ENCODE measurements at places on chromosomes 12 and 14.

DNA sequence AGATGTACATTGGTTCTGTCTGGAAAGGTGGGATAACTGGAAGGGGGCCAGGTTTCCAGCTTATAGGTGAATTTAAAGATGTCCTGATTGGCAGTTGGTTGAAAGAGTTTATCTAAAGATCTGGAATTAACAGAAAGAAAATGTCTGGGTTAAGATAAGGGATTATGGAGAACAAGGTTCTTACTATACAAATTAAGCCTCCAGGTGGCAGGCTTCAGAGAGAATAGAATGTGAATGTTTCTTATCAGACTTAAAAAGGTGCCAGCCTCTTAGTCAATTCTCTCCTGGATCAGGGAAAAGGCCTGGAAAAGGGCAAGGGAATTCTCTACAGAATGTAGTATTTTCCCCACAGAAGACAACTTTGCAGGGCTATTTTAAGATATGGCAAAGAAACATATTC, 53.1 kb downstream of the CNTN1 start:
- no peak for DNase-seq

DNA sequence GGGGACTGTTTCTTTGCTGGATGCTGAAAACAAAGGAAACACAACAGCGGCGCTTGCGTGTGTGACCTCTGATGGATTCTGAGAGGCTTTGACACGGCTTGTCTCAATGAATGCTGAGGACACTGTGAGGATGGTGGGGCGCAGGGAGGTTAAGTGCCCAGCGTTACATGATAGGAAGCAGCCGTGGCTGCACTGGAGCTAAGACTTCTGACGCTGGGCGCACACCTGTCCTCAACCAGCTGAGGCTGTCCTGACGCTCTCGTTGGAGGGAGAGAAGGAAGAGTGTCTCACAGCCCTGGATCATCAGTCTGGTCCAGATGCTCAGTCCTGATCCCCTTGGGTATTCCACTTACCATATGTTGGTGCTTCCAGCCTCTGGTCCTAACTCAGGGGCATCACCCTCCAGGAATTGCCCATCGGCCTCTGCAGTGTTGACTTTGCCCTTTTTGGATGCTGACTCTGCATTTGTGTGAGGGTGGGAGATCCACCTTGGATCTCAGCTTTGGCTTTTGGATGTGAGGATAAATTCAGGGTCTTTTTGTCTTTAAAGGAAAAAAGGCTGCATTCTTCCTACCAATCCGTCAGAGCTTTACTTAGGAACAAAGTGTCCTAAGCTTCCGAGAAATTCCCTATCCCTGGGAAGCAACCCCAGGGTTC, 125.2 kb downstream of the ZNF664 start:
- DNase-seq: no peak

- DNase-seq: no peak
Measured at GRCh38 chr12:75982169-75982564, 49.4 kb downstream of the PHLDA1 start.

DNA sequence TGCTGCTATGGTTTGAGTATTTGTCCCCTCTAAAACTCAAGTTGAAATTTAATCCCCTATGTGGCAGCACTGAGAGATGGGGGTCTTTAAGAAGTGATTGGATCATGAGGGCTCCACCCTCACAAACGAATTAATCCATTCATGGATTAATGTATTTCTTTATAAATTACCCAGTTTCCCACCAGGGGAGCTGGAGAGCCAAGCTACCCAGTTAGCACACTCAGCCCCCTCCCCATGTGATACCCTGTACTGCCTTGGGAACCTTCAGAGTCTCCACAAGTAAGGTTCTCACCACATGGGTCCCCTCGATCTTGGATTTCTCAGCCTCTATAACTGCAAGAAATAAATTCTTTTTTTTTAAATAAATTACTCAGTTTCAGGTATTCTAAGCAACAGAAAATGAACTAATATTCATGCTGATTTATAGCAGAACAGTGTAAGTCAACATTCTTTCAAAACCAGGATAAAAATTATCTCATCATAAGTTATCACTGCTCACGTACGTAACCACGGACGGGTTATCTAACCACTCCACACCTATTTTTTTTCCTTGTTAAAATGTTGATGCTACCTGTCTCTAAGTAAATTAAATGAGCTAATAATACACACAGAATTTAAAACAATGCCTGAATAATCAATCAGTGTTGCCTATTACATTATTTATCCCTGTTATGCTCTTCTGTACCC, 3.6 kb downstream of the NAP1L1 start:
- DNase-seq: no peak

- no peak for DNase-seq
Measured at GRCh38 chr12:107525719-107526554, 159.7 kb upstream of the PWP1 start.

- no peak for DNase-seq
Measured at GRCh38 chr12:23880988-23881387, 68.5 kb downstream of the SOX5 start.

- no peak for DNase-seq
Measured at GRCh38 chr14:25080682-25081081, 30.7 kb upstream of the STXBP6 start.

- no peak for DNase-seq
Measured at GRCh38 chr14:76736514-76736913, 24.8 kb upstream of the VASH1 start.

- no peak for DNase-seq
Measured at GRCh38 chr14:67510121-67510520, 21.6 kb upstream of the TMEM229B start.

GRCh38 chr14:22370084-22370847, 218.8 kb downstream of the DAD1 start:
- no peak for DNase-seq

DNA sequence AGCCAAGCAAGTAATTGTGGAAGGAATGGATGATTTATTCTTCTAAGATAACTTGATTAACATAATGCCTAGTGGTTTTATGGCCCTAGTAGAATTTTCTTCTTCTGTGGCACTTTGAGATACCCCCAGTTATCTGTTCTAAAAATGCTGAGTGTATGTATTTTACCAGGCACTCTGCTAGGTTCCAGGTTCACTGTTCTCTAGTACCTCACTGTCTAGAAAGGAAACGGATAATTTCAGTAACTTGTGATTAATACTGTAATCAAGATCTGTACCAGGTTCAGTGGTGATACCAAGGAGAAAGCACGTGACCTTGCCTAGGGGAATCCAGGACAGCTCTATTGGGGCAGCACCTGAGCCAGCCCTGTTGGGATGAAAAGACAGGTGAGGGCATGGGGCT, 8.0 kb downstream of the ANO6 start:
- no peak for DNase-seq

GRCh38 chr14:35985474-35986218, 159.5 kb downstream of the BRMS1L start:
- DNase-seq: no peak

GRCh38 chr14:59827401-59827800, 43.2 kb downstream of the RTN1 start:
- DNase-seq: no peak

- no peak for DNase-seq
Measured at GRCh38 chr14:55359307-55359706, 52.3 kb downstream of the ATG14 start.

DNA sequence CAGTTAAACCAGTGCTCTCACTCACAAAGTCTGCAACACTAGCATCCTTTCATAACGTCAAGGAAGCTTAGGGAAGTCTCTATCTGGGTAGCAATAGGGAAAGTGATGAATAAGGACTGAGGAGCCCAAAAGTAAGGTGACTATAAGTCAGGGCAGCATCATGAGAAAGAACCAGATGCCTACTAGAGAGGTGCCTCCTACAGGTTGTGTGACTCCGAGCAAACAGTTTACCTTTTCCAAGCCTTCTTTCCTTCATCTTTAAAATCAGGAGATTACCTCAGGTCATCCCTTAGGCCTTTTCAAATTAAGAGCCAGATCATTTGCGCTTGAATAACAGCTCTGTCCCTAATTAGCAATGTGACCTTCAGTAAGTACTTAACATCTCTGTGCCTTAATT, 40.2 kb downstream of the RTN1 start:
- DNase-seq: no peak

DNA sequence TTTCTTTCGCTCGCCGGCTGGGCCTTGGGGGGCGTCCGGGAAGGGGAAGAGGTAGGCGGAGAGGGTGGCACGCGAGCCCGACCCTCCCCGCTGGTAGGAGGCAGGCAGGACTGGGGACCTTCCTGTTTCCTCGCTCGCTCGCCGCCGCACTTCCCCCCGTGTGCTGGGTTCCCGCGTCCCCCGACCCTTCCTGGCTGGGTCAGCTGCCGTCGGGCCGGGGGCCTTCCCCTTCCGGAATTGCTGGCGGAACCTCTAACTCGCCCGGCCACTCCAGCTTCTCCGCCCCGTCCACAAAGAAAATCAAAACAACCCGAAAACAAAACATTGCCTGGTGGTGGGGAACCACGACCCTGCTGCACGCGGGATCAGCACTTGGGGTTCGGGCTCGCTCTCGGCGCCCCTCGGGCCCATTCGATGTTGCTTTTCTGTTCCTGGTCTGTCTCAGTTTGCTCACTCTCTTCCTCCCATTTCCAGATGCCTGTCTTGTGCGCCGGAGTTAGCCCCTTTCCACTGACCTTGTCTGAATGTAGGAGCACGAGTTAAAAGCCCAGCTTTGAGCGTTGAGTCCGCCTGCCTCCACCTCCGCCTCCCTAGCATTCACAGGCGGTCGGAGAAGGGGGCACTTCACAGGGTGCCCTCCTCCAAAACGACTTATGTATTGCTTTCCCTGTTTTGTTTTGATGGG, 581 bp downstream of the PAPOLA start:
- peak; percentile 34 for DNase-seq

DNA sequence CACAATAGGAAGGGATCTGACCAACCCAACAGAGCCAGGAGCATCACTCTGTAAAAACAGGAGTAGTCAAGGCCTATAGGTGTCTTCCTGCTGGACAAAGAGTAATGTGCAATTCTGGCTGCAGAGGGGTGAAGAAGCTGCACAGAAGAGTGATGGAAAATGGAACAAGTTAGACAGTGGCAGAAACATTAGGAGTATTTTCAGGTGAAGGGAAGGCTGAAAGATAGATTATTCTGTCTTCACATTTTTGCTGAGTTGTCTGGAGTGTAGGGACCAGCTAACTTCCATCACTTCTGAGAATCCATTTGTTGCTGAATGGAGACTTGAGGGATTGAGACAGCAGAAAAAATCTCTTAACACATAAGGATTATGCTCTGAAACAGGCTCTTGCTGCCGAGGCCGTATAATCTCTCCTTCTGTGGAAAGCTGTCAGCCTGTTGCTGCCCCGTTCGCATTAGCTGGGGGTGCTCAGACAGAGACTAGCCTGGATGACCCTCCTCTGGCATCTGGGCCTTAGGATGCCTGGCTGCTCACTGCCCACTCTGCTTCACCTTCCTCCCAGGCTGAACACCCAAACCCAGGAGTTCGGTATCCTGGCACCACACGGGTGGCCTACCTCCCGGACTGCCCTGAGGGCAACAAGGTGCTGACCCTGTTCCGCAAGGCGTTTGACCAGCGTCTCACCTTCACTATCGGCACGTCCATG, 3.1 kb upstream of the ARHGEF25 start:
- DNase-seq: no peak

DNA sequence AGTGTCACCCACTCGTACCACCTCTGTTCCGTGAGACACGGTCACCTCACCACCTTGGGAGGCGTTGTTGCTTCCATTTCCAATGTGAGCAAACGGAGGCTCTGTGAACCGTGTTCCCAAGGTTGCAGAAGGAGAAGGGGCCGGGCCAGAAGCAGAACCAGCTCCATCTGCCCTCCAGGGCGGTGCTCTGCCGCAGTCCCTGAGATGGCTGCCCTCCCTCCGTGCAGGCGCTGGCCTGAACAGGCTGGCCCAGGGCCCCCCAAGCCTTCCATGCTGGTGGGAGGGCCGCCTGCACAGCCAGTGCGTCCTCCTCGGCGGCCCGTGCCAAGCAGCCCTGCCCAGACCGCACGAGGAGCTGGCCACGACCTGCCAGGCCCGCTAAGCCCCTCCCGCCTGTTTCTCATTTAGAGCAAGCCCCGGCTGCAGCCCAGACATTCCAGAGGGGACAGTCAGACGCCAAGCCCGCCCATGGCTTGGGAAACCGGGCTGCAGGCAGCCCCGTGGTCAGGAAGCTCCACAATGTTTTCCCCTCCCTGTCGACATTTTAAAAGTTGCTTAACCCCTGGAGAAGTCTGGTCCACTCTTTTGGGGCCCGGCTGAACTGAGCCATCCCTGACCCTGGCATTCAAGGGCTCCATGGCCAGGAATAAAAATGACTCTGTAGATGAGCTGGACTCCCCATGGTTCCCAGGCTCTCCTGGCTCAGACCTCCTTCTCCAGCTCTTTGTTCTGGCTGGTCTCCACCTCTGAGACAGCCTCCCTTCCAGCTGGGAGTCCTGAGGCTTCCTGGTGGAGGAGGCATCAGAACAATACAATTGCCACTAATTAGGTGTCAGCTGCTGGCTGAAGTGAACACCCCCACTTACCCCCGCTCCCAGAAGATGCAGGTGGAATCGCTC, 236.0 kb downstream of the BCL11B start:
- DNase-seq: no peak

DNA sequence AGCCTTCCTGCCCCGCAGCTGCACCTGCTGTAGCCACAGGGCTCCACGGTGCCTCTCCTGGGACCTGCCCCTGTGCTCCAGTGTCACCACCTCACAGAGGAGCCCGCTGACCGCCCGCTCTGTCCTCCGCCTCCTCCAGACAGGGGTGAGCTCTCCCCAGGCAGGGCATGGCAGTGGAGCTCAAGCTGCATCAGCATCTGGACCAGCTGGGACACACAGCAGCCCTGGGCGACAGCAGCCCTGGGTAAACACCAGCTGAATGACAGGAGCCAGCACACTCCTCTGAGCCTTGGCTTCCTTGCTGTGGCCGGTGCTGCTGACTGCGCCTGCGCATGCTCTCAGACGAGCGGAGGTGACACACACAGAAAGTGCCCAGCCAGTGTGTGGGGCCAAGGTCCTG, 22.0 kb downstream of the CHGA start:
- no peak for DNase-seq
